ENCODE measurements at places on chromosomes 5 and 9.

DNA sequence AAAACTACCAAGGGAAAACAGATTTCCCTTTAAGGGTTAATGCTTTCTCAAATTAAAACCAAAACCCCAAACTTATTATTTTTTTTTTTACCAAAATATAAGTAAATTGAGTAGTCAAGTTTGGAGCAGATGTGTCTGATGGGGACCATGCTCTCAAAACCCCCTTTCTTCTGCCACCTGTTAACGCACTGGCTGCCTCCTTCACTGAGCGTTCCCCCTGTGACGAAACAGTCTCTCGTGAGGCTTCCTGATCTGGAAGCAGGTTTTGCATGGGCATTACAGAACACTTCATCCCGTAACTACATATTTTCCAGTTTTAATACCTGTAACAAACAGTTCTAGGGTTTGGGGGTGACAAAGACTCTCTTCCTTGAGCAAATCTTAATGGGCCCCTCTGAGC, 59.4 kb downstream of the ANKH start:
- no peak for DNase-seq

GRCh38 chr9:129476821-129477611, 143.9 kb downstream of the C9orf50 start:
- no peak for DNase-seq

DNA sequence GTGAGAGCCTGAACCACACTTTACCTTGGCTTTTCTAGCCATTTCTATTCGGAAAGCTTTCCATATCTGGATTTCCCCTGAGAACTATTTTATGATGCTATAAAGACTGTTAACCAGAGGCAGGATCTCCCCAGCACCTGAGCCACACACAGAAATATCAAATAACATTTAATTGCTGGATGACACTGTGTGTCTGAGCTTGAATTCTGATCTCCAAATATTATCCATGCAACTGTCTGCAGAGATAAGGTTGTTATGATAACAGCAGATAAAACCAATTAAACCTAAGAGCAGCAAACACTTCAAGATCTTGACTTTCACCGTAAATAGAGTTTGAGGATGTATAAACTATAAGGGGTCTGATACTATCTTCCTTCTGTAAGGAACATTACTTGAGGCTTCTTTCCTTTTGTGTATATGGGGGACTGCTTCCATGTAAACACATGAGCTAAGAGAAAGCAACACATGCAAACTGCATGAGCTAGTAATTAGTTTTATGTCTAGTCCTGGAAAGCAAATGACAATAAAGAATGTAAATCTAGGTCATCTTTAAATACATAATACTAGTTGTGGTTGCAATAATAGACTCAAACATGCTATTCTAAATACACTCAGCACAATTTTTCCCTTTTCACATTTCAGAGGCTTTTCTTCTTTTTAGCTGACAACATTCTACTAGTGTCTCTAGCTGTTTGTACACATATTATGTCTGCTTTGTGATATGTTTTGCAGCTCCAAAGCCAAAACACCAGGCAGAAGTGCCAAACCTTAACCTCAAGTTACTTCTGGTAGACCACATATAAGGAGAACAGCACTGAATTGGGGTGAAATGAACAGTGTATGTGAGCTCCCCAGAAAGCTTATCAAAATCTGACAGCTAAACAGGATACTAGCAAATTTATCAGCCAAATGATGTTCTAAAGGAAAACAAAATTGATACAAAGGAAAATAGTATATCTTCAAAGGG, 136.5 kb downstream of the EFNA5 start:
- no peak for DNase-seq

- DNase-seq, result no peak
These were observed 61.6 kb downstream of the NIPBL start for GRCh38 chr5:36938129-36938528.

- DNase-seq, result no peak
These were observed 186.7 kb downstream of the MSX2 start for GRCh38 chr5:174911118-174911517.

Measured in renal cortical epithelial cell (primary cell).